NT2/D1 (cell line): ENCODE measurements at places on chromosomes 1 and 21.

DNA sequence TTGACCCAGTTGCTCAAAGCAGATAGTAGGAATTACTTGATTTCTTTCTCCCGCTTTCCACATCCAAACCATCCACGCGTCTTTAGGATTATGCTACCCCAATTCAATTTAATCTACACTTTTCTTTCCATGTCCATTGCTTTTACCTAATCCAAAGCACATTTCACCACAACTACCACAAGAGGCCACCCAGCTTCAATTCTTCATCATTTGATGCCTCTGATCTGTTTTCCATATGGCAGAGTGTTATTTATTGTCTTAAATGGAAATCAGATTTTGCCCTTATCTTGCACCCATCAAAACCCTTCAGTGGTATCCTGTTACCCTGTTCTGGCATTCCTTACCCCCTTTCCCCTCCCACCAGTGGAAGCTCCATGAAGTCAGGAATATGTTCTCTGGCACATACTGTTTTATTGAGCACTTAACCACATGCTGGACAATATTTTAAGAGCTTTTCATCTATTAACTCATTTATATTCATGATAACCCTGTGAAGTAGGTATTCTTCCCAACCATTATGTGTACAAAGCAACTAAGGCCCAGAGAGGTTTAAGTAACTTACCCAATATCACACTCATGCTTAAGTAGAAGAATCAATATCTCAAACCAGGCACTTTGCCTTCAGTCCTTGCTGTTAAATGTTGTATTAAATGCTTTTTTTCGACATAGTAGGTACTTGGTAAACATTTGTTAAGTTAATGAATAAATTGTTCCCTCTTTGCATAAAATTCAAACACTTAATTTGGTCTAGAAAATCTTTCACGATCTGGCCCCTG is 34.6 kb downstream of the CLIC4 start:
- DNase-seq = no peak

DNA sequence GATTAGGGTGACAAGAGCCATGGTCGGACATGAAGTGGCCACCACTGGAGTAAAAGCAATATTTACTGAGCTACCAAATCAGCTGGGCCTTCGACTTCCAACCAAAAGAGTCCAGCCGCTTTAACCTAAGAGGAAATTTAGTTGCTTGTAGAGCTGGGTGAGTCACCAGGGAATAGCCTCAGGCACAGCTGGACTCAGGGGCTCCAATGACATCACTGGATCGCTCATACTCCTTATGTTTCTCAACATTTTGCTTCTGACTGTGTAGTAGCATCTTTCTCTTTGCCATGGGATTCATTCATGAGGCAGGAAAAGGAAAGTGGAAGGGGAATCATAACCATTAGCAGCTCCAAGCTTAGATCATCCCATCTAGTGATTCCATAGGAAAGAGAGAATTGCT is 664.4 kb downstream of the MATN1 start:
- DNase-seq = no peak

DNA sequence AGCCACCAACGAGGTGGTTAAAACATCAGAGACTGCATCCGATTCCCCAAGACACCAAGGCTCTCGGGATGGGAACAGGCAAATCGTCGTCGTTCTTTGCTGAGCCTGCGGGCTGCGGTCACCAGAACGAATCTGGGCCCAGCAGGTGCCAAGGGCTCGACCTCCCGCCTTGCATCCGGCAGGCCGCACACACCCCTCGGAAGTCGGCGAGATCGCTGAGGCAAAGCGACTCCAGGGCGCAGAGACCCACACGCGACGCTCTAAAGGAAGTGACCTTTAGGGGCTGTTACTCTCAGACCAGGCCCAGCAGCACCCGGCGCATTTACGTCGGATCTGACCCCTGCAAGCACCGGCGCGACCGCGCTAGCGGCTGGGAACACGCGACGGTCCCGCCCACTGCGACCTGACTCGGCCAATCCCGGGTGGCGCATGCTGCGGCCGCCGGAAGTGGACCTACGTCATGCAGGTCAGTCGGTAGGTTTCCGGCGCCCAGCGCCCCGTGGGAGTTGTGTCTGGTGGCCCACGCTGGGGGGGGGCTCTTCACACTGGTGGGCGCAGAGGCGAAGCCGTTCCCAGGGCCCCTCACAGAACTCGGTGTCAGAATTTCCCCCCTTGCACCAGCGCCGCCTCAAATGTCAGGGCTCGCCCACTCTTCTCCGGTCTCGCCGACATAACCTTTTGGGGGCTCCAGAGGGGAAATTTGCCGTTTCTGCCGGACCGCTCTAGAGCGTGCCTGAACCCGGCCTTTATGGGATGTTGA is 7.5 kb upstream of the PARK7 start:
- DNase-seq = peak; percentile 73

GRCh38 chr1:116125758-116126157 is 14.6 kb downstream of the MAB21L3 start:
- DNase-seq = no peak

- no peak for DNase-seq
These were observed 44.8 kb upstream of the ATP2B4 start for GRCh38 chr1:203581841-203582240.

GRCh38 chr21:32569261-32570230 is 15.8 kb downstream of the TCP10L start:
- DNase-seq = peak; percentile 92

DNA sequence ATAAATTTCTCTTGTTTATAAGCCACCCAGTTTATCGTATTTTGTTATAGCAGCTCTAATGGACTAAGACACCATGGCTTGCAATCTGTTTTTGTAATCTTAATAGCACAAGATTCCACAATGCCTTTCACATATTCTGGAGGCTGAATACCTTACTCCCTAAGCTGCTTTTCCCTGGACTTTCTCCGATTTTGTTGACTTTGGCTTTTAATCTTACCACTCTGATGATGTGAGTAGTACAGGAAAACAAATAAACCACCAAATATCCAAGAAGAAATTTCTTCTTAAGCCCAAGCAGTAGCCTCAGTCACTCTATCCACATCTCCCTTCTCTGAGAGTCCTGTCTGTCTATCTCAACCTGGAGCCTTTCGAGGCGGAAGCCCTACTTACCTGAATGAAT is 838.6 kb downstream of the LTN1 start:
- no peak for DNase-seq

DNA sequence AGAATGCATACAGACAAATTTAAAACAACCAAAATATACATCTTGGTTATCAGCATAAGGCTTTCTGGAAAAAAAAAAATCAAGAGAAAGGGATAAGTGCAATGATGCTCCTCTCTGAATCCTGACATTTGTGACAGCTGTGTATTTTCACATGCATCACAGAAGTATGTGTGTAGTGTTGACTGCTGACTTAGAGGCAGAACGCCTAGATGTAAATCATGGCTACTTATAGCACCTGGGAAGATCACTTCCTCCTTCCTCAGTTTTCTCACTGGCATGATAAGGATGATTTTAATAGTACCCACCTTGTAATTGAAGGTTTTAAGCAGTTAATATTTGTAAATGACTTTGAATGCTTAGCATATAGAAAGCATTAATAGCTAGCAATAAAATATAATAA is 112.5 kb downstream of the MRPL39 start:
- DNase-seq = no peak

DNA sequence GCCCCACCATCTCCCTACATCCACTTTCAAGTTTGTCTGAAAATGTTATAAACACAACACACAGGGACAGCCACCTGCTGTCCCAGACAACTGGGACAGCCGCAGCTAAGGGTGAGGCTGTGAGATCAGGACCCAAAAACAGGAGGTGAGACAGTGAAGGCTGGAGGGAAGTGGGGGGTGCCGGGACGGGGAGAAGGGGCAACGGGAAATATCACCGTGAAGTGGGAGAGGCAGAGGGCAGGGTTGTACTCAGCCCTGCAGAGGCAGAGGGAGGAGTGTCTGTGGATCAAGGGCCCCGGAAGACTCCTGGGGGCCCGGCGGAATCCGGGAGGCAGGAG is 114.4 kb downstream of the CASZ1 start:
- DNase-seq = no peak

GRCh38 chr1:192639607-192640368 is 3.8 kb downstream of the RGS13 start:
- DNase-seq = no peak

DNA sequence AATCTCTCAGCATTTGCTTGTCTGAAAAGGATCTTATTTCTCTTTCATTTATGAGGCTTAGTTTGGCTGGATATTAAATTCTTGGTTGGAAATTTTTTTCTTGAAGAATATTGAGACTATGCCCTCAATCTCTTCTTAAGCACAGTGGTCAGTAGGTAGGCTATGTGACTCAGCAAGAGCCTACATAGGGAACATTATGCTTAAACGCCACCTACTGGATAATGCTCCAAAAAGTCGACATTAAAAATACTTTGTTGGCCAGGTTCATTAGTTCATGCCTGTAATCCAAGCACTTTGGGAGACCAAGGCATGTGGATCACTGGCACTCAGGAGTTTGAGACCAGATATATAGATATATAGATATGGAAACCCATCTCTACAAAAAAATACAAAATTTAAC is 678.0 kb upstream of the USP24 start:
- peak; percentile 65 for DNase-seq

DNA sequence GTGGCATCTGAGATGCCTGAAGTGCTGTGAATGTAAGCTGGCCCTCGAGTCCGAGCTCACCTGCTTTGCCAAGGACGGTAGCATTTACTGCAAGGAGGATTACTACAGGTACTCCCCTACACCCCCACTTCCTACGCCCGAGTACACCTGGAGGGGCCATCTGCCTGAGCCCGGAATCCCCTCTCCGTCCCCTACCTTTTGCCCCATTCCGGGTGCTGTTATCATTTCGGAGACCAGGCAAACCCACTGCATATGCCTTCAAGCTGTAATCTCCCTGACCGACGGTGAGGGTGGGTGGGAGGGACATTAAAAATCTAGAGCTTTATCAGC is 2.9 kb downstream of the LHX9 start:
- no peak for DNase-seq
